Ureter (tissue), 1 donor: ENCODE measurements at places on chromosomes 2 and 18. TPM values are rescaled to one million over a fixed set of nuclear protein-coding genes. Genes with fewer than 3 reads are reported as not detected.
A peak's percentile ranks its signal among the peaks of the same experiment; 100 is the strongest.

DNA sequence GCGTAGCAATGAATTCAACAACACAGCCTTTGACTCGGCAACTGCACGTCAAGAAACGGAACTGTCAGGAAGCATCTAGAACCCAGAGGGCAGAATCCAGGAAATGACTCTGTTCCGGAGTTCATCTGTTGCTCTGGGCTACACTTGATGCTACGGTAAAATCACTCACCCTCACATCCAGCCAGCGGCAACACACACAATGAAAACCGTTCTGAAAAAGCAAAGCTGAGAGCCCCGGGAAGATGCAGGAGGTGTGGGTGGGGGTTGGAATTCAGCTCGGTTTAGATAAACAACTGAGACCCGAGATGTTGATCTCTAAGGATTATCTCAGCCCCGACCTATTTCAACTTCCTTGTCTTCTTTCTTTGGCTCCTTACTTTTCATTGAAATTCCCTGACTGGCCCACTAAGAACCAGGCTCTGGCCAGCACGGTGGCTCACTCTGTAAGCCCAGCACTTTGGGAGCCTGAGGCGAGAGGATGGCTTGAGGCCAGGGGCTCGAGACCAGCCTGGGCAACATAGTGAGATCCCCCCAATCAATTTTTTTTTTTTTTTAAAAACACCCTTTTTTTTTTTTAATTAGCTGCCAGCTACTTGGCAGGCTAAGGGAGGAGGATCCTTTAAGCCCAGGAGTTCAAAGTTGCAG, 13.3 kb upstream of the RAB17 start:
- DNase-seq: no peak

DNA sequence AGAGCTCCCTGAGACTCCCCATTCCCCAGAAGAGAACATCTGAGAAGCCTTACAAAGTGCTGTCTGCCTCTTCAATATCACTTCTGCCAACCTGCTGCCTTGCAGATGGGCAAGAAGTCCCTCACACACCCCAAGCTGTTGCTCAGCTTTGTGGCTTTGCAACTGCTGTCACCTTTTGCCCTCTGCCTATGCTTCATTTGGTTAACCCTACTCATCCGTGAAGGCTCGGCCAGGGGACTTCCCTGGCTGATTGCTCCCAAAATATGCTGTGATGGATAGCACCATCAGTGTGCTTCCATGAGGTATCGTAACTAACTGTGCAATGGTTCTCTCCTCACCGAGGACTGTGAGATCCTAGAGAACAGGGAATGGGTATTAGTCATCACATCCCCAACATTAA, 88.9 kb upstream of the CYP1B1 start:
- no peak for DNase-seq

DNA sequence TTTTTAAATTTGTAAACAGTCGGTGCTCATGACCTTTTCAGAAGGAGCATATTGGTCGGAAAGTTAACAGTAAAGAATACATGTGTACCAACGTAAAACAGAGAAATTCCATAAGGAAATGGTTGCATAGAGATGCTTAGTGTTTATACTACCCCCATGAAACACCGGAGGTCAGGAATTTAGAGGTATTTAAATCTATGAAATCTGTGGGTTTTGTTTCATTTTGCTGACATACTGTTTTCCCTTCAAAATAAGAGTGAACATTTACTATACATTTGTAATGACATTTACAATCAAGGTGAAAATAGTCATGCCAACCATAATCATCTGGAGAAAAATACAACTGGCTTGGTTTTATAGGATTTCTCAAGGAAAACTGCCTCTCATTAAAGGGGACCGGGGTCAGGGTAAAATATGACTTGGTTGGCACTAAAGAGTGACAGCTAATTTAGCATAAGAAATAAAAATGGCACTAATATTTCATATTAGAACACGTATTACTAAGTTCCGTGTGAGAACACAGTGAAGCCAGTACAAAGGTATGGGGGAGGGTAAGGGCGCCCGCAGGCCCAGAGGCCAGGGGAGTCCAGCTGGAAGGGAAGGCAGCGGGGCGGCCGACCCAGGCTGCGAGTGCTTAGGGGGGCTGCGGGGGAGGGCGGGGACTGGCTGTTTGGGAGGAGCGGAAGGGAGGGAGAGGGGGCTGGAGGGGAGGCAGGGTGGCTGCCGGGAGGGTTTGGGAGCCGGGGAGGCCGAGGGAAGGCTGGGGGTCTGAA, 1.1 kb upstream of the RNU4ATAC start:
- peak; percentile 74 for DNase-seq

The CRYBA2 gene
- not detected for total RNA-seq

DNA sequence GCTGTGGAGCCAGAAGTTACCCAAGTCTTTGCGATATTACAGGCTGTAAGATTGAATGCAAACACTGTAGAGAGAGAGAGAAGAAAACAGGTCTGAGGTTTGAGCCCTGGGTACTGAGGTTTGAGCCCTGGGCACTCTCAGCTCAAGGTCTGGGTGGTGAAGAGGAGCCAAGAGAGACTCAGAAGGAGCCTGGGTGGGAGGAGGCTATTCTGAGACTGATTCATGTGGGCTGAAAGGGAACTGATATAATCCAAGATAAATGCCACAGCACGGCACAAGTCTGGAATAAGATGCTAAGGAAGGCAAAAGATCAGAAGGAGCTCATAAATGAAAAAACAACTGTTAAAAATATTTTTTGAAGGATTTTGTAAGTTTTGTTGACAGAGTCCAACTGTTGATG, 407.6 kb upstream of the HS6ST1 start:
- no peak for DNase-seq

GRCh38 chr2:46871976-46872381, 43.6 kb downstream of the MCFD2 start:
- DNase-seq: no peak

GRCh38 chr18:51236225-51236624, 38.7 kb upstream of the MEX3C start:
- DNase-seq: no peak

DNA sequence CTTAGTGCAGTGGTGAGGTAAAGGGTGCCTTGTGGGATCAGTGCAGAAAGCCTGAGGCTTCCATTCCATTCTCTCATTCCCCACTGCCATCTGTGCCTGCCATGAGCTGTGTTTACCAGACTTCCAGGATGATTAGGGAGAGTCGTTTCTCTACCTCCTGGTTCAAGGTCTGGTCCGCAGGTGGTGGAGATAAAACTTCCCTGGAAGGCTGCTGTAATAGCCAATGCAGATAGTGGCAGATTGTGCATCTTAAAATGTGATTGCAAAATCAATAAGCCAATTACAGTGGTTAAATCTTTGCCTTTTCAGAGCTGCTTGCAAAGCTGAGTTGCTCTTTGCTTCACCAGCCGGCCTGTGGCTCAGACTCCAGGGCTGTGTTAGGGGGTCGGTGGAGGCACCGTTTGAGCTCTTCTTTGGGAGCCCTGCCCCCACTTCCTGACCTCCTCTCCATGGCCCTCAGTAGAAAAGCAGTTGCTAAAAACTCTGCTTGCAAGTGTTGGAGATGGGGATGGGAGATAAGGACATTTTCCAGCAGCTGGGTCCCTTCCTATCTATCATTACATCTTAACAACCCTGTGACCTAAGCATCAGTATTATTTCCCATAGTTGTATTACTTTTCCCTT, 95.2 kb upstream of the HS6ST1 start:
- DNase-seq: peak; percentile 23
